Erythroblast (primary cell): ENCODE measurements at places on chromosomes 3 and 15.
A peak's percentile ranks its signal among the peaks of the same experiment; 100 is the strongest.

DNA sequence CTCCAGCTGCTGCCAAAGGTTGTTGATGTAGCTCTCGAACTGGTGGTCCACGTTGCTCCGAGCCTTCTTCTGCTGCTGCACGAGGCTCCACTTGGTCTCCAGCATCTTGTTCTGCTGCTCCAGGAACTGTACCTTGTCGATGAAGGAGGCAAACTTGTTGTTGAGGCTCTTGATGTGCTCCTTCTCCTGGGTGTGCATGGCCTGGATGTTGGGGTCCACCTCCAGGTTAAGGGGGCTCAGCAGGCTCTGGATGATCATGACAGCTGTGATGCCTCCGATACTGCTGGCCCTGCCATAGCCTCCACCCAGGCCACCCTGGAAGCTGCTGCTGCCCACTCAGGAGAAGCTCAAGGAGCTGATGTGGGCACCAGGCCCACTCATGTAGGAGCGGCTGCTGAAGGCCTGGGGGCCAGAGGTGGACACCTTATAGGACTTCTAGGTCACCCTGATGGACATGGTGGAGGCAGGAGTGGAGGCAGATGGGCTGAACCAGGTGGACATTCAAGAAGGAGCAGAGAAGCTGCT is 14.9 kb upstream of the PSTPIP1 start:
- DNase-seq: no peak

DNA sequence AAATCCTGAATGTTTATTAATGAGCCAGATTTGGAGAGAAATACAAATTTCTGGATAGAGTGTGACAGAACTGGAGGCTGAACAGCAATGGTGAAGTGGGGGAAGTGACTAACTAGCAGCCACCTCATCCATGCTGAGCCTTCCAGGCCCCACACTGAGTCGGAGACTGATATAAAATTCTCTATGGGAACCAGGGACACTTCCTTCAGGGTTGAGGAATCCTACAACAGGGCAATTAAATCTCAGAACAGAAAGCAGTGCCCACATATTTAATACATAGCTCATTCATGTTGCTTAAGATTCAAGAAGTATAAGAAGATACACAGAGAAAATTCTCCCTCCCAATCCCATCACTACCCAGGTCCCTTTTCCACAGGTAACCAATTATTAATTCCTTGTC is 49.3 kb downstream of the HACD2 start:
- no peak for DNase-seq

DNA sequence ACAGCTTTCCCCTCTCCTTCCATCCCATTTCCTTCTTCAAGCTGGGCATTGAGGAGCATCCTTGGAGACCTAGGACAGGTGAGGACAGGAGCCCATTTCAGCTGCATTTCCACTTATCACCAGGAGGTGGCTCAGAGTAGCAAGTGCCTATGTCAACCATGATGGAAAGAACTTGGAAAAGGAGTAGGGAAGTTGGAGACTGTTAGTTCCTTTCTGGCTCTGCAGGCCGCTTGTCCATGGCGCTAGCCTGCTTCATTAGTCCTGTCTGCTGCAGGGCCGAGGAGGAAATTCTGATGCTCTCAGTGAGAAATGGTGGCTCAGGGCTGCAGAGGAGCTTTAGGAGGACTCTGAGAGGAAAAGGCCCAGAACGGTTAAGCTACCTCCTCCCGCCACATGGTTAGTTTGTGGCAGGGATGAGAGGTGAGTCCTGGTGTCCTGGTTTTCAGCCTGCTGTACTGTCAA is 7.0 kb upstream of the CD276 start:
- DNase-seq: peak; percentile 26

- DNase-seq: no peak
Observed at GRCh38 chr3:5210926-5211325, 23.4 kb downstream of the EDEM1 start.

- DNase-seq: no peak
Observed at GRCh38 chr3:42228796-42229195, 37.2 kb downstream of the CCK start.

GRCh38 chr3:150640256-150640655 is 37.1 kb downstream of the SELENOT start:
- DNase-seq: no peak

DNA sequence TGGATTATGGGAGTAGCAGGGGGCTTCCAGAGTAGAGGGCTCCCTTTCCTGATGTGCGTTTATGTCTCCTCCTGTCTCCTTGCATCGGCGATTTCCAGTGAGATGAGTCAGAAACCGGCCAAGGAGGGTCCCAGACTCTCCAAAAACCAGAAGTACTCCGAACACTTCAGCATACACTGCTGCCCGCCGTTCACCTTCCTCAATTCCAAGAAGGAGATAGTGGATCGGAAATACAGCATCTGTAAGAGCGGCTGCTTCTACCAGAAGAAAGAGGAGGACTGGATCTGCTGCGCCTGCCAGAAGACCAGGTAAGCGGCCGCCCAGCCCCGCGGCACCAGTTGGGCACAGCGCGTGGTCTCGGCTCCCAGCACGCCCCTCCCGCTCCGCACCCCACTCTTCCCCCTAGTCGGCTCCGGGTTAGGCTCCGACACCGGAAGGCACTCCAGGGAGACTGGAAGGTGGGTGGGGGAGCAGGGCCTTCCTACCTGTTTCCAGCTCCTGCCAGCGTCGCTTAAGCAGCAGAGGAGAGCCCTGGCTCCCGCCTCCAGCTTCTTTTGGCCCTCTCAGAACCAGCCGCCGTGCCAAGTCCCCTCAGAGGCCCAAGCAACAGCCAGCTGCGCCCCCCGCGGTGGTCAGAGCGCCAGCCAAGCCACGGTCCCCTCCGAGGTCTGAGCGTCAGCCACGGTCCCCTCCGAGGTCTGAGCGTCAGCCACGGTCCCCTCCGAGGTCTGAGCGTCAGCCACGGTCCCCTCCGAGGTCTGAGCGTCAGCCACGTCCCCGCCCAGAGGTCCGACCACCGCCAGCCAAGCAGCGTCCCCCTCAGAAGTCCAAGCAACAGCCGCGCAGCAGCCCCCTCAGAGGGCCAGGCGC is 34.7 kb downstream of the MOBP start:
- DNase-seq: no peak

DNA sequence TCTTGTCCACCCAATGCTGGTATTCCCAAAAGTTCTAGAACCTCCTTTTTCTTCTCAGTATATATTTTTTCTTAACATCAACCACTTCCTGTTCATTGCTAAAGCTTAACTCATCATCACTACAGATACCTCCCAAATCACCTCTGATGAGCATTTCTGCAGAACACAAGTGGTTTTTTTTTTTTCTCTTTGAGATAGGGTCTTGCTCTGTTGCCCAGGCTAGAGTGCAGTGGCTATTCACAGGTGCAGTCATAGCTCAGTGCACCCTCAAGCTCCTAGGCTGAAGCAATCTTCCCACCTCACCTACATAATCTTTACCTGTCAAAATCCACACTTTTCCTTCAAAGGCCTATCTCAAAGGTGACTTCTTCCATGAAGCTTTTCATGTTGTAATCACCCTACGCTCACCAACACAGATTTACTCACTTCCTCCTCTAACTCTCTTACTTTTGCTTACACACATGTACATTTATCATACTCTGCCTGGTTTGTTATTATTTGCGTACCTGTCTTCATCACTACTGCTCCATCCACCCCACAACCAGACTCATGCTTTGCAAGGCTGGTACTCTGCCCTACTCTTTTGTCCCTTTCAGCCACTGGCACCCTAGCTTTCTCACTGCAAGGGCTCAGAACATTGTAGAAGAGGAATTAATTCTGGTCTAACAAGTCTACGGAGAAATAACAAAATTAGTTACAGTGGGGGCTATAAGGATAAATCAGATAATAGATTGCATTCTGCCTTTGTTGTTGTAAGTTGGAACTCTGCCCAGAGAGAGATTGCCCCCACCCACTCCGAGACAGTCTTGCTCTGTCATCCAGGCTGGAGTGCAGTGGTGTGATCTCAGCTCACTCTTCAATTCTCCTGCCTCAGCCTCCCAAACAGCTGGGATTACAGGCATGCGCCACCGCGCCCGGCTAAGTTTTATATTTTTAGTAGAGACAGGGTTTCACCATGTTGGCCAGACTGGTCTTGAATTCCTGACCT is 27.5 kb downstream of the HERC1 start:
- DNase-seq: peak; percentile 55

GRCh38 chr3:196652961-196653795 is 13.7 kb downstream of the NRROS start:
- no peak for DNase-seq

- DNase-seq: no peak
Observed at GRCh38 chr3:119800844-119801243, 18.9 kb downstream of the NR1I2 start.

DNA sequence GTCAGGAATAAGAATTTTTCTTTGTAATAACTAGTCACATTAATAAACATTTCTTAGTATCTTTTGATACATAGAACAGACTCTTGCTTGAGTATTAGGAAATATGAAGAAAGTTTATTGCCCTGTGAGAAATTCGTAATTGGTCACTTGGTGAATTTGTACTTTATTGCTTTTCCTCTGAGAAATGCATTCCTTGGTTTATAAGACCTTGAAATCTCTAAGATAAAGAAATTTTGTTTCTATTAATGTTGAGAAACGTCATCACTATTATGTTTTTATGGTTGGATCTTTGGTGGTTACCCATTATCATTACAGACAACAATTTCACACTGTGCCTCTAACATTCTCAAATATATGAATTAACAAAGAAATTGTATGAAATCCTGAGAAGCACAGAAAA is 652.0 kb upstream of the NECTIN3 start:
- DNase-seq: no peak

DNA sequence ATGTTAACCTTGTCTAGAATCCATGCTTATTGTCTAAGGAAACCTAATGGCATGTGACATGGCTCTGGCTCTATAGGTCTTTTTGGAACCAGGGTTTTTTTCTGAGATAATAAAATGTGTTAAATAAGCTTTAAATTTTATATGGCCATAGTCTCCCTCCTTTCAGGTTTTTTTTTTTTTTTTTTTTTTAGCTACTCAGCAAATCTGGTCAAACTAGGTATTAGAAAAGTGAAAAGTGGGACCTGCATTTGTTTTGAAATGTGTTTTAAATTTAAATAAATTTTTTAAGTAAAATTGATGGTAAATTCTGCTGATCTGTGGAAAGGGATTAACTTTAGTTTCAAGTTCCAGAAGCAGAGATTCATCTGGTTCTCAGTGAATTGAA is 52.1 kb upstream of the NANOGP8 start:
- DNase-seq: no peak
